ENCODE measurements at places on chromosomes 13 and 19.

DNA sequence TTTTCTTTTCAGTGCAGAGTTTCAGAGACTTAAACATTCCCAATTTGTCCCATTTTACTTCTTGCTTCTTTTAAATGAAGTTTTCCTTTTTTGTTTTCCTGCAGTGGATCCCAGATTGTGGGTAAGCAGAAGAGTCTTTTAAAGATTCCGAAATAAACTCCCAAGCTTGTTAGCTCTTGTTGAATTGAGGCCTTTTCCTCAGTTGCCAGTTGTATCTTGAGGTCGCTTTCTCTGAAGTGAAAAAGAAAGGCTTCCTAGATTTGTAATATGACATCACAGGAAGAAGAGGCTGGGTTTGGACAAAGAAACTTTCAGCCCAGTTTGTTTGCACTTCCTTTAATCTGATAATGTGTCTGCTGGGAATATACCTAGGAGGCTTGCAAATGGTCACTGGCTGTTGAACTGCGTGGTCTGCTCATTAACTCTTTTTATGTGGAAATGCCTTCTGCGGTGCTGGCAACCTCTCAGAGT, at the start of gene LPAR6:
LPAR6 (minus strand) TSS at position 233 of the 471 bp plus-strand sequence. CDS start 690 bp downstream, outside the sequence.
- DNase-seq: peak; percentile 9

DNA sequence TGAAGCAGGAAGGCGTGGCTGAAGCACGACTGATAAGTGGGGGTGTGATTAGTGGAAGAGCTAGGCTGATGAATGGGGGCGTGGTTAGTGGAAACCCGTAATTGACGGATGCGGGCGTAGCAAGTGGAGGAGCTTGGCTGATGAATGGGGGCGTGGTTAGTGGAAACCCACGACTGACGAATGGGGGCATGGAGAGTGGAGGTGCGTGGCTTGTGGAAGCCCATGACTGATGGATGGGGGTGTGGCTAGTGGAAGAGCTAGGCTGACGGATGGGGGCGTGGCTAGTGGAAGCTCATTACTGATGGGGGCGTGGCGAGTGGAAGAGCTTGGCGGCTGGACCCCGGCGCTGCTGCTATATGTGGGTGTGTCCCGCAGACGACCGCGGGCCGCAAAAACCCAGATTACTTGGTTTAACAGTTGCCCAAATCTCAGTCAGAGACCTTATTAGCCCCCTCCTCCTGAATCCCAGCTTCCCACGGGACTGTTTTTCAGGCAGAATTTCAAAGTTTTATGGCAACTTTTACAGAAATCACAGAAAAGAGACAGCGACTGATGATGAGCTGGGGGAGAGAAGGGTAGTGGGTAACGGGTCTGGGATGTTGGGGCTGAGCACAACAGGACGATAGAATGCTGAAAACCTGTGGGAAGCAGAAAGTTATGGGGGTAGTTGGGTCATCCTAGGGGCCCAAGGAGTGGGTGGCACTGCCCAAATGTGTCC, 9.0 kb upstream of the MEIS3 start:
- peak; percentile 89 for DNase-seq

- DNase-seq: no peak
Observed at GRCh38 chr13:31042481-31043165, 110.2 kb downstream of the TEX26 start.

DNA sequence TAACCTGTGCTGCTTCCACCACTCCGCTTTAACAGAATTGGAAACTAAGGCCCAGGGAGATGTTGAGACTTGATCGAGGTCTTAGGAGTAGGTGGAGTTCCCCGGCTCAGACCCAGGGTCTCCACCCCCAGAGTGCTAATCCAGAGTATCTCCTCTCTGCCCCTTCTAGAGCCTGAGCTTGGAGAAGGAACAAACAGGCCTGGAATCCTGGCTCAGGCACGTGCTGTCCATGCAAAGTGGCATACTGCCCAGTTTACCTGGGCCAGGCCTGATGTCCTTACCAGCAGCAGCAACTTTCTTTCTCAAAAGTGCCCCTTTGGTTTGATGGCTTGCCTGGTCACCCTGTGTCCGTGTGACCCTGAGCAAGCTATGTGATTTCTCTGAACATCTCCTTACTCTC, 3.7 kb downstream of the SYNGR4 start:
- DNase-seq: no peak

All from T-helper 22 cell (primary cell).